ENCODE measurements at places on chromosomes 16 and 17. TPM values are rescaled to one million over a fixed set of nuclear protein-coding genes. Genes with fewer than 3 reads are reported as not detected.

GRCh38 chr16:65774350-65774749, 592.1 kb upstream of the CDH5 start:
- no peak for DNase-seq

DNA sequence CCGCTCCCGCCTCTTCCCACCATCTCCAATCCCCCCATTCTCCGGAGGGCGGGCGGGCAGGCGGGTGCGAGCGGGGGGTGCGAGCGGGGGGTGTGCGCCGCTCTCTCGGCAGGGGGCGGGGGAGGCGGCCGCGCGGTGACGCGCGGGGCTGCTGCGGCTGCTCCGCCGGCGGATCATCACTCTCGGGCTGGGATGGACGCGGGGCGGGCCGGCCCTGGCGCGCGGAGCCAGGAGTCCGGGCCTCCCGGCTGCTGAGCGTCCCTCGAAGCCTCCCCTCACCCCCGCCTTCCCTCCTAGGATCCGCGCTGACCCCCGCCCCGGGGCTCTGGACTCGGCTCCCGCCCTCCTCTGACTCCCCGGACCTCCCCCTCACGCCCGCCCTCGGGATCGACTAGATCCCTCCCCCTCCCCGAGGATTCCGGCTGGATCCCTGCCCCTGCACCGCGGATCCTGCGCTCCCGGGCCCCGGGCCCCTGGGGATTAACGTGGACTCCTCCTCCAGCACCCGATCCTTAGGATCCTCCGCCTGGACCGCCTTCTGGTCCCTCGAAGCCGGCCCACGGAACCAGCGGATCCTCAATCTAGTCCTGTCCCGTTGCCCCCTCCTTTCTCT, 946 bp upstream of the TMEM256 start:
- DNase-seq: peak; percentile 72

- no peak for DNase-seq
Measured at GRCh38 chr16:21260870-21261791, 17.0 kb downstream of the CRYM start.

DNA sequence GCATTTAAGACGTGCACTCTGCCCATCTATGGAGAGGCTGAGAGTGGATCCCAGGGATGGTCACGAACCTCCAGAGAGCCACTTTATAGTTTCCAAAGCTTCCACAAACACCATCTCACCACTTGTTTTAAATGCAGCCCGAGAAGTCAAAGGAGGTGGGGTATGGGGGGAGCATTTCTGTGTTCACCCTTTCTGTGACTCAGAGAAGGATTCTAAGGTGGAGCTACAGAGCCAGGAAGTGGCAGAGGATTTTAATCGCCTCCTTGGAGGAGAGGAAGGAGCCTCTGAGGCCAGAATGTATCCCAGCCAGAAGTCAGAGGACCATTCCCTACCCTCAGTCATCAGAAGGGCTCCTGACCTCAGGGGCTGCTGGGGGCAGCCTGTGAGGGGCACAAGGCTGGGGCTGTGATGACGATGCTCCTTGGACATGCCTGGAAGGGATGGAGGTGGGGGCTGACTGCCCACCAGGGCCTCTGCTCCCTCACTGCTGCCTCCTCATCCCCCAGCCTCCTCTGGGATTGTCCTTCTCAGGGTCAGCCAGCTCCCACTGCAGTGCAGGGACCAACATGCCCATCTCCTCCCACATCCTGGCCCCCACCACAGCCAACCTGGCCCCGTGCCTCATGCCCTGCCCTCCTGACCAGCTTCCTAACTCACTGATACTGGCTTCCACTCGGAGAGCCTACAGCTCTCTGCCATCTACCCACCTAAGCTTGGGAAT, 2.8 kb downstream of the XYLT2 start:
- DNase-seq: no peak

DNA sequence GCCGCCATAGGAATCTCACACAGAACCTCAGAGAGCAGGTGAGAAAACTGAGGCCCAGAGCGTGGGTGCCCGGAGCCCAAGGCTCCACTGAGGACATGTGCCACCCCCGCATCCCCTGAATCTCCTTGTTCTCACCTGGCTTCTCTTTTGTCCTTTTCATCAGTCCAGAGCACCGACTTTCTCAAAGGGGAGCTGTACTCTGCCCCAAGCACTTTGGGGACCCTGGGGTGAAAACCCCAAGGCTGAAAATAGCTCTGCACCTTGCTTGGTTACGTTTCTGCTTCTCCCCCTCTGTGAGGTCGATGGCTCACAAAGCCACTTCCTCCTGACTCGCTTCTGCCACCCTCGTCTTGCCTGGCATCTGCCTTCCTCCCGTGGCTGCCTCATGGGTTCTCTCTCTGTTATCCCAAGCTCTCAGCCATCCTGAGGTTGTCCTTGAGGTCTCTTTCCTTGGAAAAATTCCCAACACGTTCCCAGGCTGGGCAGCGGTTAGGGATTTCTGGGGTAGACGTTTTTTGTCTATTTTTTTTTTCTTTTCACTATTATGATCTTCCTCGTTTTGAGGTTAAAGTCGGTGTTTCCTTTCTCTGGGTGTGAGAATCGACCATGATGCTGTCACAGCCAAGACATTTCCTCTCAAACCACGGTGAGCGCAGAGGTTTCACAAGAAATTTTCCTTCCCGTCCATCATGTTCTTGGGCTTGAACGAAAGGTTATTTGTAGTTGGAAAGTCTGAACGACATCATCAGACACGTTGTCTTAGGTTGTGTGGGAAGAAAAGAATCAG, 37.2 kb downstream of the IRF8 start:
- peak; percentile 77 for DNase-seq

- DNase-seq: no peak
Measured at GRCh38 chr17:75064867-75065561, 18.0 kb downstream of the KCTD2 start.

GRCh38 chr16:66653581-66654350, 42.8 kb downstream of the CMTM4 start:
- no peak for DNase-seq

DNA sequence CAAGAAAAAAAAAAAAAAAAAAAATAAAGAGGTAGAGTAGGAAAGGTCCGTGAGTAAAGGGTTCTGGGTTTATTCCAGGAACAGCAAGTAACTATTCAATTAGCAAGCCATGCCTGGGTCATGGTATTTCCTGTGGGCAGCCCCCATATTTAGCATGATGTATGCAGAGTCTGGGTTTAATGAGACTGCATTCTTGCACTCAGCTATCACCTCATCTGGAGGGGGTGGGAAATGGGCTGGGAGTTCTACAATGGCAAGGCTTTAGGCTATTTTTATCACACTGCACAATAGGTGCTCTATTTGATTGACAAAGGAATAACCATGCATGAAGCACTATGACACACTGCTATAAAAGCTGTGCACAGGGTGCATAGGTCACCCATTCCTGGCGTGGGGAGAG, 104.0 kb upstream of the CCL2 start:
- no peak for DNase-seq

DNA sequence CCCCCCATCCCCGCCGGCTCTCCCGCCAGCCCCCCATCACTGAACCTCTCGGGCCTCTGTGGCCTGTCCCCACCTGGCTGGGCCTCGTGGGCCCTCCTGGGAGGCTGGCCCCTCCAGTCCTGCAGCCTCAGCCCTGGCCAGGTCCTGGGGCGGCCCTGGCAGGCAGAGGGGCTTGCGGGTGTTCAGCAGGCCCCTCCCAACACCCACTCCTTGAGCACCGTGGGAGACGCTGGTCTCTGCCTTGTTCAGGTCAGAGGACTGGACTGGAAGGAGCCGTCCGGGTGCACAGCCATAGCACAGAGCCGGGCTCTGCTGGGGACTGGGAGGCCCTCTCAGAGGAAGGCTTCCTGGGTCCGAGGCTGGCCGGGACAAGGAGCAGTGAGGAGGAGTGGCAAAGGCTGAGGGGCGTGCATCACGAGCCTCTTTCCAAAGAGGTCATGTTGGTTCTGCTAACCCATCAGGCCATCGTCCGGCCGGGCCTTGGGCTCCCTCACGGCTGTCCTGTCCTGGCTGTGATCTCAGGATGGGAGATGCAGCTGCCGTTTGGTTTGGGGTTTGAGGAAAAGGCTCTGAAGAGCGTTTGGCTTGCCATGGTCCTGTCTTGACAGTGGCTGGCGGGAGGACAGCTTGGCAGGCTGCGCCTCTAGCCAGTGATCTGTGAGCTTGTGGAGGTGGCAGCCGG, 6.3 kb upstream of the PABPN1L start:
- no peak for DNase-seq

- no peak for DNase-seq
Measured at GRCh38 chr17:29148257-29148789, 31.9 kb downstream of the MYO18A start.

DNA sequence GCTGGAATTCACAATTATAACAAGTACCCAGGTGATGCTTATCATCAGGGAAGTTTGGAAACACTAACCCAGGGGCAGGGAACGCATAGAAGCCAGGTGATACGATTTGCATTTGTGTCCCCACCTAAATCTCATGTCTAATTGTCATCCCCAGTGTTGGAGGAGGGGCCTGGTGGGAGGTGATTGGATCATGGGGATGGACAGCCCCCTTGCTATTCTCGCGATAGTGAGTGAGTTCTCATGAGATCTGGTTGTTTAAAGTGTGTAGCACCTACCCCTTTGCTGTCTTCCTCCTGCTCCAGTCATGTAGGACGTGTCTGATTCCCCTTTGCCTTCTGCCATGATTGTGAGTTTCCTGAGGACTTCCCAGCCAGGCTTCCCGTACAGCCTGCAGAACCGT, 276.3 kb downstream of the UTP18 start:
- DNase-seq: no peak

- DNase-seq: no peak
Measured at GRCh38 chr16:85330694-85331188, 218.5 kb upstream of the CIBAR2 start.

GRCh38 chr17:10875430-10875851, 37.6 kb upstream of the PIRT start:
- DNase-seq: peak; percentile 6

GRCh38 chr17:36184023-36184765, 7.8 kb upstream of the TBC1D3B start:
- no peak for DNase-seq

KRT9 gene
- not detected for total RNA-seq

CLEC19A gene
- total RNA-seq: not detected

GPR179 gene
- total RNA-seq: 0.60 TPM

KRT222 gene
- total RNA-seq: not detected

FBXO39 gene
- 1.0 TPM for total RNA-seq

ZSCAN10 gene
- 0.28 TPM for total RNA-seq

SLC16A5 gene
- 7.5 TPM for total RNA-seq

EVI2A gene
- total RNA-seq: 31.9 TPM
